ENCODE measurements at places on chromosomes 6 and 20. TPM values are rescaled to one million over a fixed set of nuclear protein-coding genes. Genes with fewer than 3 reads are reported as not detected.
A peak's percentile ranks its signal among the peaks of the same experiment; 100 is the strongest.

The PARD6B gene
- 6.8 TPM for total RNA-seq

The SALL4 gene
- 0.22 TPM for total RNA-seq

The PTCRA gene
- not detected for total RNA-seq

The PPP1R16B gene
- total RNA-seq, result 160 TPM

The SLC22A1 gene
- total RNA-seq, result 1.7 TPM

GRCh38 chr6:21914121-21914973 lies 320.8 kb downstream of the SOX4 start:
- peak; percentile 8 for DNase-seq

GRCh38 chr20:32132911-32133549 lies 23.5 kb downstream of the TM9SF4 start:
- DNase-seq, result no peak

DNA sequence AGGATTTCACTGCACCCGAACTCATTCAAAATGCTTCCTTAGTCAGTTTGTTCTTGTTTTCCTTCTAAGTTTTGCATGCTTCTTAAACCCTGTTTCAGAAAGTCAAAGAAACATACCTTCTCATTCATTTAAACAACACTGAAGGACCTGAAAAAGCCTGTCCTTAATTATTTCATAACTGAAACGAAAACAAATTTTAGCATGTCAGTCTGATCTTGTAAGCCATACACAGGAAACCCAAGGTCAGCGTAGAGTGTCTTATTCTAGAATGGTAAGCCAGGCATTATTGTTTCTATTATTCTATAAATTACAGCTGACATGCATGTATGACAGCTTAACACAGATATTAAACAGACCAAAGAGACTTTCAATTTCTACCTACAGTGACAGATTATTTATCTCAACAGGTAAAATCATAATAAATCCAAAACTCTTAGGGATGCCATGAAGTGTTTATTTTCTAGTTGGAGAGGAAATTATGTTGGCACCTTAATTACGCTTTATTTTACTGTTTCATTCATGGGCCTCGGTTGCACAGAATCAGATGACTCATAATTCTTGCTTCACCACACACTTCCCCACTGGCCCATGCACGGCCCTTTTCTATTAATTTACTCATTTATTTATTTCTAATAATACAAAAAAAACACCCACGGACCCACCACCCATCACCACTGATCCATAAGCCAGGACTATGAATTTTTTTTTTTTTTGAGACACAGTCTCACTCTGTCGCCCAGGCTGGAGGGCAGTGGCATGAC lies 39.3 kb upstream of the DUSP22 start:
- DNase-seq, result no peak

GRCh38 chr6:113591896-113592827 lies 265.0 kb upstream of the MARCKS start:
- DNase-seq, result no peak
